ENCODE measurements at places on chromosomes 16 and 17. TPM values are rescaled to one million over a fixed set of nuclear protein-coding genes. Genes with fewer than 3 reads are reported as not detected.

GRCh38 chr16:69087161-69087581, 18.3 kb upstream of the HAS3 start:
- no peak overlapping the region for H3K4me3 ChIP-seq
- H3K4me1 ChIP-seq = no peaks in the 10 kb centered on the region

GRCh38 chr16:86781046-86781445, 202.7 kb downstream of the FOXL1 start:
- H3K4me3 ChIP-seq = no peak overlapping the region
- no peaks in the 10 kb centered on the region for H3K27me3 ChIP-seq
- H3K4me1 ChIP-seq = no peaks in the 10 kb centered on the region
- H3K27ac ChIP-seq = no peak overlapping the region

DNA sequence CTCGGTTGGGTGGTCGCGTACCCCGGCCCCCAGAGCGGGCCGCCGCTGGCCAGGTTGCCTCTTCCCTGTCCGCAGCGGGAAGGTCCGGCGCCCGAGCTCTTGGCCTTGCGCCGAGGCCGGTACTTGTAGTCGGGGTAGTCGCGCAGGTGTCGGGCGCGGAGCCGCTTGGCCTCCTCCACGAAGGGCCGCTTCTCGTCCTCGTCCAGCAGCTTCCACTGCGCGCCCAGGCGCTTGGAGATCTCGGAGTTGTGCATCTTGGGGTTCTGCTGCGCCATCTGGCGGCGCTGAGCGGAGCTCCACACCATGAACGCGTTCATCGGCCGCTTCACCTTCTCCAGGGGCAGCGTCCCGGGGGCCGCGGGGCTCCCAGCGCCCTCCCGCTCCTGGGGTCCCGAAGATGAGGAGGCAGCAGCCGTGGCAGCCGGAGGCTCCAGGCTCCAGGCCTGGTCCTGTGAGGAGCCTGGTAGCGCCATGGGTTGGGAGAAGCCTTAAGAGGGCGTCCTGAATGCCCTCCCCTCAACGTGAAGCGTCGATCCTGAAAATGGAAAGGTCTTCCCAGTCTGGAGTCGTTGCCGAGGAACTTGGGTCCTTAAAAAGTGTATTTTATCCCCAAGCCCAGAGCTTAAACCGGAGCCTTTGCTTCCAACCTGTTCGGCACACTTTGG, 558 bp downstream of the SOX15 start:
- H3K4me3 ChIP-seq = peak overlapping the region; percentile 67
- H3K4me1 ChIP-seq = peaks cover 7% of the 10 kb centered on the region
- peak; percentile 89 for DNase-seq
- peak overlapping the region; percentile 12 for H3K27ac ChIP-seq
- no peaks in the 10 kb centered on the region for H3K36me3 ChIP-seq
- no peaks in the 10 kb centered on the region for H3K27me3 ChIP-seq

DNA sequence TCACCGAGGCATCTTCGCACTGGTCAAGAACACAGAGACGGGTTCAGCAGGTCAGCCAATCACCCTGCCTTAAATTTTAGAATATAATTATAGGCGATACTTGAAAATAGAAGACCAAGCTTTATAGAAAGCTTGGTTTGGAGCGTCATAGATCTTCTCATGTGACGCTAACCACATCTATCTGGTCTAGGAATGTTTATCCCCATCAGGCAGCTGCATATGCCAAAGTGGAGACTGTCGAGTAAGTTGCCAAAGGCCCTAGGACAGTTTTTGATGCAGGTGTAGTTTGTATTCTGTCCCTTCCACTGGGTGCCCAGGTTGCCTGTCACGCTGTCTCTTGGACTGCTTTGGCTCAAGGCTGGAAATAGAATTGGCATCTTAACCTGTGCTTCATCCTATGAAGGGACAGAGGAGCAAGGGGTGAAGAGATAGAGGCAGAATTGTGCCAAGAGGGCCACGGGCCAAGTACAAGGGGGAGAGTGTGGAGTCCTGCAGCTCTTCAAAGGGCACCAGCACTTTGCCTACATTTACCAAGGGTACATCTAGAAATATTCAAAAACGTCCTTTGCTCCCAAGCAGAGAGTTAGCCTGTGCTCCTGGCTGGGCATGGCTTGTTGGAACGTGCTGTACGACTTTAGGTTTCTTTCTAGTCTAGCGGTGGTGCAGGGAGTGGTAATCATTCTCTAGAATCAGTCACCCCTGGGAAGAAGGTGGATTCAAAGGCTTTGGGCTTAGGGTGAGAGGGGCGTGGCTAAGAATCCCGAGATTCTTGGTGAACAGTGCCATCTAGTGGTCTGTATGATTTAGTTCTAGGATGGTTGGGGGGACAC, 5.3 kb upstream of the WIPI1 start:
- no peak overlapping the region for H3K27ac ChIP-seq
- H3K27me3 ChIP-seq = no peaks in the 10 kb centered on the region

GRCh38 chr16:81544700-81545271, 100.2 kb downstream of the CMIP start:
- H3K27ac ChIP-seq = no peak overlapping the region
- peaks cover 20% of the 10 kb centered on the region for H3K4me1 ChIP-seq
- no peaks in the 10 kb centered on the region for H3K27me3 ChIP-seq

GRCh38 chr17:67456889-67457288, 79.8 kb downstream of the PITPNC1 start:
- no peak overlapping the region for H3K4me3 ChIP-seq
- no peak overlapping the region for H3K27ac ChIP-seq
- no peak for DNase-seq
- H3K4me1 ChIP-seq = no peaks in the 10 kb centered on the region
- H3K36me3 ChIP-seq = no peaks in the 10 kb centered on the region
- no peaks in the 10 kb centered on the region for H3K27me3 ChIP-seq

DNA sequence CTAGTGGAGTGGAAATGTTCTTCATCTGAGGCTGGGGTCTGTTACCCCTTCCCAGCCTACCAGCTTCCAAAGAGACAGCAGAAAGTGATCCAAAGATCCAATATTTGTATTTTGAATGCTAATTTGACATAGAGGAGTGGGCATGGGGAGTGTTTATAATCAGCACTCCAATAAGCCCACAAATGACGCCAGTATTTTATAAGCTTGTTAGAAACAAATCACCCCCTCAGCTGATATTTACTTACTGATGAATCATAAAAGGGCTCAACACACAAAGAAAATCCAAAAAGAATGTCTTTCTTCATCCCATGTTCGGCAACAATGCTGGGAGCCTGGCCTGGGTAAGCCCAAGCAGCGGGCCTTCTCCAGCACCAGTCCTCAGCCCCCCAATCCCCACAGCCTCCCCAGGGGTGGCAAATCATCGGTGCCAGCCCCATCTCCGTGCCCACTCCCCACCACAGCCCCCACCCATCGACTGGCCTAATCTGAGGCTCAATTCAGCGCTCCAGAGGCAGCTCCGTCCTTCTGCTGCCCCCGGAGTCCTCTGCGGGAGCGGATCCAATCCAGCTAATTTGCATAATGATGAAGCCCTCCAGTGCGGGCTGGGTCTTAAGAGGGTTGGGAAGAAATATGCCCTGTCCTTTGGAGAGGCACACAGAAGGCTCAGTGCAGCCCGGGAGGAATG, 169.5 kb downstream of the C16orf78 start:
- H3K27ac ChIP-seq = no peak overlapping the region
- no peaks in the 10 kb centered on the region for H3K4me1 ChIP-seq
- no peaks in the 10 kb centered on the region for H3K36me3 ChIP-seq
- H3K27me3 ChIP-seq = no peaks in the 10 kb centered on the region

GRCh38 chr17:9002227-9002605, 19.1 kb upstream of the NTN1 start:
- H3K4me3 ChIP-seq = no peak overlapping the region
- H3K27me3 ChIP-seq = no peaks in the 10 kb centered on the region
- no peaks in the 10 kb centered on the region for H3K4me1 ChIP-seq

- DNase-seq = no peak
- no peaks in the 10 kb centered on the region for H3K4me1 ChIP-seq
- H3K27me3 ChIP-seq = no peaks in the 10 kb centered on the region
- H3K36me3 ChIP-seq = no peaks in the 10 kb centered on the region
- H3K4me3 ChIP-seq = no peak overlapping the region
Observed at GRCh38 chr17:16987830-16988601, 16.1 kb upstream of the TNFRSF13B start.

DNA sequence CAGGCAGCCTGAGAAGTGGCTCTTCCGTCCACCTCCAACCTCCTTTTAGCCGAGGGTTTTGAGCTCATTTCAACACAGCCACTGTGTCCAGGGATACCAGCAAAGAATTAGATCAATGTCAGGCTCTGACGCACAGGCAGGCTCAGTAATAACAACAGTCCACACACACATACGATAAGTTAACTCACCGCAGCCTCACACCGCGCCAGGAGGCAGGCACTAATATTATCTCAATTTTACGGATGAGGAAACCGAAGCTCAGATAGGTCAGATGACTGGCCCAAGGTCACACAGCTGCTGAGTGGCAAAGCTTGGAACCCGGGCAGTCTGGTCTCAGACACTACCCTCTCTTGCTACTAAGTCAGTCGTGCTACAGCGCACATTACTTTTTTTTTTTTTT, 22.9 kb downstream of the ABR start:
- H3K4me3 ChIP-seq = no peak overlapping the region
- H3K27ac ChIP-seq = no peak overlapping the region
- H3K4me1 ChIP-seq = no peaks in the 10 kb centered on the region
- H3K27me3 ChIP-seq = no peaks in the 10 kb centered on the region
- H3K36me3 ChIP-seq = no peaks in the 10 kb centered on the region

DNA sequence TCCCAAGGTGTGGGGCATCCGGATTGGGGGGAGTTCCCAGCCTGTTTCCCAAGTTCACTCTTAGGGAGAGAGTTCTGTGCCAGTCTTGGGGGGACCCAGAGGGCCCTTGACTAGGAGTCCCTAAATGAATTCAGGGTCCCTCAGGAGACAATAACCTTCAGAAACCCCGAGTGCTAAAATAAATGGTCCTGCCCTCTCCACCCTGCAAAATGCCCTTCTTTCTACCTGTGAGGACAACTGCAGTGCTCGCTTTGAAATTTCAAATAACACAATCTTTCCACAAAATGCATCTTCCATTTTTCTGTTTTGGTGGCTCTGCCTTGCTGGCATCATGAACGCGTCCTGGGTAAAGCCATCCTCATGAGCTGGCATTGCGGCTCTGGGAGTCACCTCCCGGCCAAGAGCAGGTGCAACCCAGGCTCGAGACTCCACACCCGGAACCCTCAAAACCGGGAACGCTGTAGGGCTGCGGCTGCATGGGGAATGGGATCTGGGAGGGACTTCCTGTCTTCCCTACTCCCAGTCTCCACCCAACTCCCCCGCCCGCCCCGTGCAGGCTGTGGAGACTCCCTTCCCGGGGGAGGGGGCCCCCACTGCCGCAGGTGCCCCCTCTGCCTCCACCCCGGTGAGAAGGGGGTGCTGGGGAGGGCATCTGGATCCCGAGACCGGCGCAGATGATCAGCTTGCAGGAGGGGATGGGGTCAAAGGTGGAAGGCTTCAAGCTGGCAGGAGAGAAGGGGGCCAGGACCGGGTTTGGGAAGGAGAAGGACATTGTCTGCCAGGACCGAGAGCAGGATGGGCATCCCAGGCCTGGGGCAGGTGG, at the start of gene ZNF205:
Gene ZNF205, plus strand, starts transcription at position 529 of the 823 bp plus-strand sequence. CDS start 845 bp downstream, outside the sequence.
- peaks cover 10% of the 10 kb centered on the region for H3K4me1 ChIP-seq
- no peaks in the 10 kb centered on the region for H3K36me3 ChIP-seq
- H3K27me3 ChIP-seq = no peaks in the 10 kb centered on the region
- peak; percentile 80 for DNase-seq
- peak within 1 kb of the TSS; percentile 43 for H3K27ac ChIP-seq

GRCh38 chr16:47617732-47618131, 156.6 kb downstream of the PHKB start:
- H3K27ac ChIP-seq = no peak overlapping the region
- no peak for DNase-seq
- no peaks in the 10 kb centered on the region for H3K36me3 ChIP-seq
- H3K4me1 ChIP-seq = no peaks in the 10 kb centered on the region
- H3K27me3 ChIP-seq = no peaks in the 10 kb centered on the region
- no peak overlapping the region for H3K4me3 ChIP-seq

DNA sequence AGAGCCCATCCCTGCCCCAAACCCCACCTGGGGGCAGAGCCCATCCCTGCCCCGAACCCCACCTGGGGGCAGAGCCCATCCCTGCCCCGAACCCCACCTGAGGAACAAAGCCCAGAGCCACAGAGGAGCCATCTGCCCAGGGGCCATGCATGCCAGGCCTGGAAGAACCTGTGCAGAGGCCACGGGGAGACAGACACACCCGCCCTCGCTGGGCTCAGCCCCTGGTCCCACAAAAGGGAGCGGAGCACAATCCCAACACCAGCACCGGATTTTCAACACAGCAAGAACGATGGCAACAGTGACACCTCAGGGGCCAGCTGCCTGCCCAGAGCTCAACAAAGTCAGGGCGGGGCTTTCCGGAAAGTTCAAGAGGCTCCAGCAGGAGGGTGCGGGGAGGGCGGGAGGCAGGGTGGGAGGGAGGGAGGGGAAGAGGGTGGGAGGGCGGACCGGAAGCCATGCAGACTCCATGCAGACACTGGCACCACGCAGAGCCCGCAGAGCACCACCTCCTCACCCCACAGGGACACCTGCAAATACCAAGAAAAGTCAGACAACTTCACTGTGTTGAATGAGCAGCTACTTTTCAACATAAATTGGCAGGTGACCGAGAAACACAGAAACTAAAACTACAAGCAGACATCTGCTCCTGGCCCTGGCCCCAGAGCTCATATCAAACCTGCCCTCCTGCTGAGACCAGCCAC, 27.9 kb upstream of the C16orf95 start:
- DNase-seq = no peak
- no peaks in the 10 kb centered on the region for H3K27me3 ChIP-seq
- H3K36me3 ChIP-seq = no peaks in the 10 kb centered on the region
- peaks cover 12% of the 10 kb centered on the region for H3K4me1 ChIP-seq
- H3K4me3 ChIP-seq = no peak overlapping the region

- no peak for DNase-seq
- H3K36me3 ChIP-seq = no peaks in the 10 kb centered on the region
- no peaks in the 10 kb centered on the region for H3K4me1 ChIP-seq
- H3K4me3 ChIP-seq = no peak overlapping the region
- H3K27ac ChIP-seq = no peak overlapping the region
- no peaks in the 10 kb centered on the region for H3K27me3 ChIP-seq
Observed at GRCh38 chr16:51236583-51236982, 85.5 kb upstream of the SALL1 start.

GRCh38 chr17:37607637-37608331, 1.4 kb downstream of the SYNRG start:
- H3K27ac ChIP-seq = no peak overlapping the region
- H3K36me3 ChIP-seq = no peaks in the 10 kb centered on the region
- peaks cover 3% of the 10 kb centered on the region for H3K27me3 ChIP-seq

- H3K27me3 ChIP-seq = no peaks in the 10 kb centered on the region
- no peak overlapping the region for H3K27ac ChIP-seq
- H3K4me1 ChIP-seq = no peaks in the 10 kb centered on the region
- H3K36me3 ChIP-seq = no peaks in the 10 kb centered on the region
Observed at GRCh38 chr17:80082403-80083135, 18.8 kb upstream of the GAA start.

GRCh38 chr17:75831032-75831571, 13.1 kb downstream of the UNC13D start:
- H3K36me3 ChIP-seq = no peaks in the 10 kb centered on the region
- no peaks in the 10 kb centered on the region for H3K27me3 ChIP-seq
- no peak for DNase-seq
- peaks cover 3% of the 10 kb centered on the region for H3K4me1 ChIP-seq
- no peak overlapping the region for H3K27ac ChIP-seq

Gene CETP
- total RNA-seq = not detected

Gene GRIN2A
- 0.08 TPM for total RNA-seq

Gene FBXO39
- total RNA-seq = 2.4 TPM

Gene TNFRSF17
- not detected for total RNA-seq

Gene SBK1
- 0.98 TPM for total RNA-seq
